ENCODE measurements at places on chromosomes 2 and 18.

GRCh38 chr2:15122915-15123314 is 438.2 kb downstream of the NBAS start:
- no peak for DNase-seq

GRCh38 chr2:68737711-68738110 is 3.1 kb downstream of the ARHGAP25 start:
- peak; percentile 62 for DNase-seq

DNA sequence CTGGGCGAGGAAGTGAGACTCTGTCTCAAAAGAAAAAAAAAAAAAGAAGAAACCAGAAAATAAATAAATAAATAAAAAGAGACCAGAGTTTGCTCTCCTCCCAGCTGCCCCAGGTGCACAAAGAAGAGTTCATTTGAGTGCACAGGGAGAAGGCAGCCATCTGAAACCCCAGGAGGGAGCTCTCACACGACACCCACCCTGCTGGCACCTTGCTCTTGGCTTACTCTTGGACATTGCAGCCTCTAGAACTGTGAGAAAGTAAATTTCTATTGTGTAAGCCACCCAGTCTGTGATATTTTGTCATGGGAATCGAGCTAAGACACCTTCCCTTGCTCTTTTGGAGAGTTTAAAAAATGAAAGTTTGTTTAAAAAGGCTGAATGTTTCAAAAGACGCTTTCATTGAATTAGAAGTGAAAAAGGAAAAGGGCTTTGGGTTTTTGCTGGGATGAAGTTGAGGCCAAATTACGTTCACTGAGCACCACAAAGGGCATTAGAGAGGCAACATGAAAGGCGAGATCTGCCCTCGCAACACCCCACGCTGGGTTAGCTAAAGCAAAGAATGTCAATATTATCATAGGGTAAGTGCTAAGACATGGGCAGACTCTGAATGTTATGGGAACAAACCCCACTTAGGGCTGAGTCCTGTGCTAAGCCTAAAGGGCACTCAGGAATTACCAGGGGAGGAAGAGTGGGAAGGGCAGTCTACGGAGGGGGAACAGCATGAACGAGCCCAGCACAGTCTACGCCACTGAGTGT is 128.9 kb upstream of the RIOK3 start:
- DNase-seq: no peak

DNA sequence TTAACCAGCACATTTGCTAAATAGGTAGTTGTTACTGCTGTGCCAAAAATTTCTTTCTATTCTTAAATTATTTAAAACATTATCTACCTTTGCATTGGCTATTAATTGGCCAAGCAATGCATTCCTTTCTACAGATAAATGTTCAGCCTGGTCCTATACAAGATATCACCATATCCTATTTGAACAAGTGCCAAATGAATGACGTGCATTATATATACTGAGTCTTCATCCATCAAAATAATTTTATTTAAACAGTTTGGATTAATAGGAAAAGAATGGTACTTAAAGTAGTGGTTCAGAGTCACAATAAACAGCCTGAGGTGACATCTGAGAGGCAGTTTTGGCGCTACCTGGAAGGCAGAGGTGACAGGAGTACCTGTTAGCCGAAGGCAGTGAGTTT is 230.1 kb upstream of the EPAS1 start:
- no peak for DNase-seq

DNA sequence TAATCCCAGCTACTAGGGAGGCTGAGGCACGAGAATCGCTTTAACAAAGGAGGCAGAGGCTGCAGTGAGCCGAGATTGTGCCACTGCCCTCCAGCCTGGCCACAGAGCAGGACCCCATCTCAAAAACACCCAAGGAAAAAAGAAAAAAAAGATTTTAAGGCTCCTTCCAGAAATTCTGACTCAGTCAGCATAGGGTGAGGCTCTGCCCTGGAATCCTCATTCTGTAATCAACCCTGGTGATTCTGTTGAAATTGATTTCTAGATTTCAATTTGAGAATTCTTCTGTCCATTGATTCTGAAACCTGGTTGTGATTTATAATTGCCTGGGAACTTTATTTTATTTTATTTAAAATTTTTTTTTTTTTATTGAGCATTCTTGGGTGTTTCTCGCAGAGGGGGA is 27.1 kb upstream of the VPS4B start:
- DNase-seq: no peak

DNA sequence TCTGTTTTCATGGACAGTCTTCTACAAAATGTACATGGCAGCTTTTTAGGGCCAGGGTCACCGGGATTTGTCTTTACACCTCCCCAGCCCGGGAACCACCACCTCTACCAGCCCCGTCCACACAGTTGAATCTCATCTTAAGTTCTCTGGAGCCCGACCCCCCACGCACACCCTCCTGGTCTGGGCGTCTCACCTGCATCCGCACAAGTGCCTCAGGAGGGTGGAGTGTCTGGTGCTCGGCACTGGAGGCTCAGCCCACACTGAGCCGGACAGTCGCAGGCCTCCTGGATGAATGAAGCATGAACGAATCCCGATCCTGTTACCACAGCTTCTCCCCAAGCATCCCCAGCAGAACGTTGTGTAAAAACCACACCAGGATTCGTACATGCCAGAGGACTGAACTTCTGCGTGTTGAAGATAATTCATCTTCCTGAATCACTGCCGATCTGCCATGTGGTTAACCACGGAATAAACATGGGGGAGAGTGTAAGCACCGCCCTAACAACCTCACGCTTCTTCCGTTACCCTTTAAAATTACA is 162.0 kb downstream of the RTP5 start:
- DNase-seq: peak; percentile 49
